ENCODE measurements at places on chromosomes 3 and 15.

DNA sequence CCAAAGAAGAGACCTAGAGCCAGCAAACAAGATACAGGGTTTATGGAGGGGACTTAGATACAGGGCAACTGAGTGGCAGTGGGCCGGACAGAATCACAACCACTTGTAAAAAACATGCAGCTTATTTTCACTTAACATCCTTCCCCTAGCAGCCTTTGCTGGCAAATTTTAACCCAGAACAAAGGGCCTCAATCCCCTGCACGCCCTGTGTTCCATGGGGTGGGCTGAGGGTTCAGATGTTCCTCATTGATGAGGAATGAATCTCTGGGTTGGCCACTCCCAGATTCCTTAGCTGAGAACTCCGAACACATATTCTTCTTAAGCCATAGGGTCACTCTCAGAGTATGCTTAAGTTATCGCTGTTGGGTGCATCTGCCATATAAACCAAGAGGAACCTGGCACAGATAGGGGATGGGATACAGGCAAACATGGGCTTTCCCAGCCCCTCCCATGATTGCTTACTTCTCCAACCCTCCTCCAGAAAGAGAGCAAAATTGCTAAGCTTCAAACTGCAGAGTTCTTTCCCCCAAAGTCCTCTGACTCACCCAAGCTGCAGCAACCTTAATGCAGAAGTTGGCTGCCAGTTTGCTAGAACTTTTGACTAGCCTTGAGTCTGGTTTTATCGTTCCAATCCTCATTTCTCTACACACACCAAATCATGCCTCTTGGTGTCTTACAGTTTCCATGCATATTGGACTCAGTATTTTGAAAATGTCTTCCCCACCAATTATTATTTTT, 146.9 kb downstream of the CD47 start:
- DNase-seq: no peak

- no peak for DNase-seq
Measured at GRCh38 chr15:69320977-69321554, 22.4 kb downstream of the PAQR5 start.

GRCh38 chr3:146625186-146625775, 20.1 kb upstream of the PLSCR5 start:
- DNase-seq: no peak

- no peak for DNase-seq
Measured at GRCh38 chr3:126313166-126313565, 44.0 kb downstream of the KLF15 start.

DNA sequence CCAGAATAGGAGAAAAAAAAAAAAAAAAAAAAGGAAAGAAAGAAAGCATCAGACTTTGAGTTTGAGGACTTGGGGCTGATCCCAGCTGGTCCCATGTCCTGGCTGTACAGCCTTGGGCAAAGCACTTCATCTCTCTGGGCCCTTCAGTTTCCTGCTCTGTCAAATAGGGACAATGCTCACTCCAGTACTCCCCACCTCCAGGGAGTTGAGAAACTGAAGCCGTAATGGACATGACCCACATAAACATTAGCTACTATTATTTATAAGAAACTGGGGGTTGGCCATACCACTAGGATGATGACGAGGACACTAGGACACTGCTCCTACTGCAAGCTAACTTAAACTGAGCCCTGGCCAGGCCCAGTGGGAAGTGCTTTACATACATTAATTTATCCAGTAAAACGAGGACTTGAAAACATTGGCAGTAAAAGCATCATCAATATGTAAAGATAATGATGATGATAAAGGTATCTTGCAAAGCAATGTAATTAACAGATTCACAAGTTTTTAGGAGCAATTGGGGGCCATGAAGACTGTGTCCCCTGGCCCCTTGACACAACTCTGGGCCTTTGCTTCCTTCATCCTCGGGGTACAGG, 22.9 kb upstream of the SMAD6 start:
- DNase-seq: no peak

GRCh38 chr3:183962807-183963206, 54.9 kb downstream of the ABCC5 start:
- DNase-seq: no peak

DNA sequence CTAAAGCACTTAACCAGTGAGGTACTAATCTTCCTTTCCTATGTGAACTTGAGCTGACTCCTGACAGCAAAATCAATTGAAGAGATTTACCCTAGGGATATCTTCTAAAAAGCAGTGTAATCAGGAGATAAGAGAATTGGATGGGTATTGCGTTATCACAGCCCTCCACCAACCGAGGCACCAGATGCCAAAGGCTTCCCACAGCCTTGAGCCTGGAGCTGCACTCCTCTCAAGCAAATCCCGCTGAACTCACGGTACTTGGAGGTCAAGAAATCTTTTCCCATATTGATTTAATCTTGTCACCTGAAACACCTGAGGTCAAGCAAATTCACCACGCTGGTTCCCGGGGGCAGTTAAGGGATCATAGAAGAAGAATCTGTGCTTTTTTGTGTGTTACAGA, 346.8 kb downstream of the TBL1XR1 start:
- no peak for DNase-seq

DNA sequence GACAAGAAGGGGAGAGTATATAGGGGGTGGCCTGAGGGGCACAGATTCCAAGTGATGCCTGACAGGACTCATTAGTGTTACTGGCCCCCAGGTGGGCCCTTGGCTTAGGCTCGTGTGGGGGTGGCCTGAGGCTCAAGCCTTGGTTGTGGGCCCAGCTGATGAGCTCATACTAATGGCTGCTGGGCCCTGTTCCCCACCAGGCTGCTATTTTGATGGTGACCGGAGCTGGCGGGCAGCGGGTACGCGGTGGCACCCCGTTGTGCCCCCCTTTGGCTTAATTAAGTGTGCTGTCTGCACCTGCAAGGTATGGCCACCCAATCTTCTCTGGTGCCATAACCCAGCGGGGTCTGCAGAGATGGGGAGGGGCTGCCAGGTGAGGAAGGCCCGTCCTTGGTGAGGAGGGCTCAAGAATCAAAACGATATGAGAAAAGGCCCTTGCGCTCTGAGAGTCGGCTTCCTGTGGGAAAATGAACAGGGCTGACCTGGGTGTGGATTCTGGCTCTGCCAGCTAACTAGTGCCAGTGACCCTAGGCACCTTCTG, 7.4 kb downstream of the CHRD start:
- no peak for DNase-seq

GRCh38 chr15:99472416-99473145, 93.2 kb upstream of the MEF2A start:
- DNase-seq: no peak

DNA sequence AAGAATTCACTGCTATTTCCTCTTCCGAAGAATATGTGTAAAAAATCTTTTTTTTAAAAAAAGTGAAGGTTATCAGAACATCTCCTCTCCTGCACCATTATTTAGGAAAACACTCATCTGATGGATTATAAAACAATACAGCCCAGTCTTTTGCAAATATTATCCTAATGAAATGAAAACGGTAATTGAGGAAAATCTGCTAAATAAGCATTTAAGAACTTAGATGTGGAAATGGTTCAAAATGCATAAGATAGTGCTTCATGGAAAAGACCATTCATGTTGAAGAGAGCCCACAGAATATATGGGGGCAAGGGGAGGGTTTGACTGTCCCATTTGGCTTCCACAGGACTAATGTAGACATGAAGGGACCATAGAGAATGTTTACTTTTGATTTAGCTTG, 47.8 kb downstream of the ISL2 start:
- no peak for DNase-seq

- DNase-seq: no peak
Measured at GRCh38 chr15:33104212-33104611, 90.3 kb downstream of the FMN1 start.

DNA sequence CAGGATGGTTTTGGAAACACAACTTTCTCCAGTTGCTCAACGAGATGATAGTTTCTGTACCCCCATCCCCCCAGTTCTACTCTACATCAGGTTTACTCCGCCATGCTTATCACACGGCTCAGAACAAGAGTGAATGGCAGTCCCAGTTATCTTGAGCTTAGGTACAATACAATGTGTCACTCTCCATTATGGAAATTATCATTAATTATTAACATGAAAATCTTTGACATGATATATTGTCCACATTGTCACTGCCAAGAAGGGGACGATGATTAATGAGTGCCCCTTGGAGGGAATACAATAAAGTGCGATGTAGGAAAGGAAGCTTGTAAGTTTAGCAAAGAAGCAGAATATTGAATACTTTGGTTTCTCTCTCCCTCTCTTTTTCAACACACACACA, 252.6 kb upstream of the CFAP20DC start:
- no peak for DNase-seq

DNA sequence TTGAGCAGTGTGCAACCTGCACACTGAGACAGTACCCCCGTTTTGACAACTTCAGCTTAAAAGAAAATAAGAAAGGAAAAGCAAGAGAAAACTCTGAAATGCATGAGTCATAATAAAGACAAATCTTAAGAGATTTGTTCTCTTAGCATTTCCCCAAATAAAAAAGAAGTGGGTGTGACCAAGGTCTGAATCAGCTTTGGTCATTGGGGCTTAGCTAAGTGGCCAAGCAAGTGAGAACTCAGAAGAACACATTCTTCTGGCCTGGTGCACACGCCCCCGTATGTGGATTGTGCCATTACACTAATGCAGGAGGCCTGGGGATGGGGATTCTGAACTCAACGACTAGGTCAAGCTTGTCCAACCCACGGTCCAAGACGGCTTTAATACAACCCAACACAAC, 56.9 kb upstream of the PDZRN3 start:
- DNase-seq: no peak

- DNase-seq: no peak
Measured at GRCh38 chr3:135868801-135869200, 96.7 kb upstream of the PPP2R3A start.

DNA sequence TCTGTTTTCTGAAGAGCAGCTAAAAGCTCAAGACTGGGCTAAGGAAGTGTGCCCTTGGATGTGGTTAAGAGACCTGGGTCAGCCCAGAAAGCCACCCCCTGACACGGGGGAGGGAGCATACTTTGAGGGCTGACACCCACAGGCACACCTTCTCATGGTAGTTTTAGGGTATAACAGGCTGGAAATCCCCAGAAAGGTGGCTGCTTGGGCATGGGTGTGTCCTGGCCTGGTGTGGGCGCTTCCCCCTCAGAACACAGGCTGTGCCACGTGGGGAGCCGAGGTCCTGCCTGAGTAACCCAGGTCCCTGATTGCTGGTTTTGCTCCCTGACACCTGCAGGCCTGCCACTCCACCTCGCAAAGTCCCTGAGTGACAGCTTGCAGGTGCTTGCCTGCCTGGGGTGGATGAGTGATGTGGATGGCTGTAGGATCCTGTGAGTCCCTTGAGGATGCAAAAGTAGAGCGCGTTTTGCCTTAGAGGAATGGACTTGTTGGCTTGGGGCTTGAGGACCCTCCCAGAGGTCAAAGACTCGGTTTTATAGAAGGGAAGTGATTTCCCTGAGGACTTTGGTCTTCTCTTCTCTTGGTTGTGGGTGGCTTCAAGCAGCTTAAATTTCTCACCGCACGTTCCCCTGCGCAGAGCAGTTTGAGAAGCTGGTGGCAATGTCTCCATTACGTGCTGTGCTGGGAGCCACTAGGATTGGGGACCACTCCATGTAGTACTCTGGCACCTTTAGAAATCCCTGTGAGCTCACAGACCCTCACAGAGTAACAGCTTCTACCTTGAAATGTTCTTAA, 94.4 kb downstream of the DNASE1L3 start:
- DNase-seq: peak; percentile 28

- DNase-seq: no peak
Measured at GRCh38 chr15:100043692-100044091, 298.1 kb downstream of the ADAMTS17 start.

Measured in stimulated activated CD4-positive, alpha-beta T cell treated with anti-CD3 and anti-CD28 coated beads, Interleukin-1b, Interleukin-23, amount 100 ng/mL, for 4 hours (primary cell).